ENCODE measurements at places on chromosomes 7 and 10.

DNA sequence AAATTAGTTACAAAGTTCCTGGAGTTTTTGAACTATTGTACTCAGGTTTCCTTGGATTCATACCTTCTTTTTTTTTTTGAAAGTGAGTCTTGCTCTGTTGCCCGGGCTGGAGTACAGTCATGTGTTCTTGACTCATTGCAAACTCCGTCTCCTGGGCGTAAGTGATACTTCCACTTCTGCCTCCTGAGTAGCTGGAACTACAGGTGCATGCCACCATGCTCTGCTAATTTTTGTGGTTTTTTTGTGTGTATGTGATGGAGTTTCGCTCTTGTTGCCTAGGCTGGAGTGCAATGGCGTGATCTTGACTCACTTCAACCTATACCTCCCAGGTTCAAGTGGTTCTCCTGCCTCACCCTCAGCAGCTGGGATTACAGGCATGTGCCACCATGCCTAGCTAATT lies 22.3 kb downstream of the MCM10 start:
- no peak for DNase-seq

DNA sequence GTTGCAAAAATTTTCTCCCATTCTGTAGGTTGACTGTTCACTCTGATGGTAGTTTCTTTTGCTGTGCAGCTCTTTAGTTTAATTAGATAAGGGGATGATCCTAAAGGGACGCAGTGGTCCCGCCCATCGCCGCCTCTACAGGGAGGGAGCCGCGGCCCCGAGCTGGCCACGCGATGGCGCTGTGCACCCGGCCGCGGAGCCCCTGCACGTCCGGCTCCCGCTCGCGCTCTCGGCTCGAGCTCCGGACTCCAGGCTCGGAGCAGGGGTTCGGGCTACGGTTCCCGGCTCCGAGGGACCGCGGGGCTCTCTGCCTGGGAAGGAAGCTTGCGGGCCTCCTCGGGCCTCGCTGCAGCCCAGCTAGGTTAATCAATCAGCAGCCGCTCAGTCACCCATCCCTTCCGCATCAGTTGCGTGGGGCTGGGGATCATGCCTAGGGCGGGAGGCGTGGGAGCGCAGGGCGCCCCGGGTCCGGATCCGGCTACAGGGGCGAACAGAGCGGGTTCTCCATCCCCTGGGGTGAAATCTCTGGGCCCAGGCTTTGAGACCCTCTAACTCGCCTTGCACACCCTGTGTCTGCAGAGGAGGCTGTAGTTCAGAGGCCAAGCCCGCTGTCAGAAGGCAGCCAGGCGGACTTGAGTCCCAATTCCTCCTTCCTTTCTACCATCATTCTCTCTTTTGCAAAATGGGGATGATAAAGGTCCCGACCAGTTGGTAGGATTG lies 97.9 kb downstream of the WDR11 start:
- DNase-seq = no peak

- DNase-seq = no peak
Measured at GRCh38 chr7:1235501-1236131, 2.9 kb downstream of the UNCX start.

GRCh38 chr7:102415685-102416225 lies 17.6 kb upstream of the ORAI2 start:
- no peak for DNase-seq

- DNase-seq = no peak
Measured at GRCh38 chr10:60423920-60424319, 34.2 kb upstream of the ANK3 start.

- DNase-seq = no peak
Measured at GRCh38 chr7:82745820-82746219, 302.2 kb upstream of the CACNA2D1 start.

- DNase-seq = no peak
Measured at GRCh38 chr10:47033081-47033480, 121.9 kb downstream of the PTPN20 start.

DNA sequence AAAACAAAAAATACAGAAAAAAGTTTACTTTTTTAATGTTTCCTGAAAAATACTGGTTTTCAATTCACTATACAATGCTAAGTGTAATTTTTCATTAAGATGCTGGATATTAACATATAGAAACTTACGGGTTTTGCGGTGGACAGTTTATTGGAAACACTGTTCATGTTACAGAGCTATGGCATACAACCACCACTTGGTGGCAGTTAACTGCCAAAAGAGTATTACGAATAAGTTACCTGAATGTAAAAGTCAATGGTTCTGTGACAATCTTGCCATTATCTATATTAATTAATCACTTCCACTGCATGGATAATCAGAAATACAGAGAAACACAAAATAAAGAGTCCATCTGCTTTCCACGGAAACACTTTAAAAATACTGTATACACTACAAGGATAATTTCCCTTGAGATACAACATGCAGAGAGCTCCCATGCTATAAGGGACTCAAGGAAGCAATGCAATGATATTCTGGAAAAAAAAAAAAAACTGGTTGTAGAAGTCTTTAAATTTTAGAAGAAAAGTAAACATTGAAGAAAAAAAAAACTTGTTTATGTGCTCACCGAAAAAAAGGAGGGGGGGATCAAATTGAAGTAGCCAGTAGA lies 97.0 kb downstream of the TPK1 start:
- DNase-seq = peak; percentile 41

- DNase-seq = no peak
Measured at GRCh38 chr7:103718482-103719061, 270.9 kb downstream of the RELN start.

DNA sequence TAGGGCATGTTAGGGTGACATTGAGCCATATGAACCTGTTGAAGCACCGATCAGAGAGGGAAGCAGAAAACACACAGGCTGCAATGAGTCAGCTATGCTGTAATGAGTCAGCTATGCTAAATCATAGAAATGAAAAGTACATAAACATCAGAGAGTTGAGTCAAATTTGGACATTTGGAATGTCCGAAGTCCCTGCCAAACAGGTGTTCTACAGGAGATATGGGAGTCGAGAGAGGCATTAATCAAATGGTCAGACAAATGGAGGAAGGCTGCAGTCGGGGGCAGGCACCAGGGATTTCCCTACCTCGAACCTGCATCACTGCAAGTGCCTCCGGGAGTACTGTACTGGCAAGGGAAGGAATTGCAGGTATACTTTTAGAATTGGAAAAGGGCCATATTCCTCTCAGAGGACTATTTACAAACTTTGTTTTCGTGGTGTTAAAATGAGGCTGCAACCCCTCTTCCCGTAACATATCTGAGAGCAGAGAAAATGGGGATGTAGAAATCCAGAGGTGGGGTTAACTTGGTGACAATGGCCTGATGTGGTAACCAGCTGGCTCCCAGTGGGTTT lies 8.8 kb upstream of the ZC3HAV1 start:
- no peak for DNase-seq

DNA sequence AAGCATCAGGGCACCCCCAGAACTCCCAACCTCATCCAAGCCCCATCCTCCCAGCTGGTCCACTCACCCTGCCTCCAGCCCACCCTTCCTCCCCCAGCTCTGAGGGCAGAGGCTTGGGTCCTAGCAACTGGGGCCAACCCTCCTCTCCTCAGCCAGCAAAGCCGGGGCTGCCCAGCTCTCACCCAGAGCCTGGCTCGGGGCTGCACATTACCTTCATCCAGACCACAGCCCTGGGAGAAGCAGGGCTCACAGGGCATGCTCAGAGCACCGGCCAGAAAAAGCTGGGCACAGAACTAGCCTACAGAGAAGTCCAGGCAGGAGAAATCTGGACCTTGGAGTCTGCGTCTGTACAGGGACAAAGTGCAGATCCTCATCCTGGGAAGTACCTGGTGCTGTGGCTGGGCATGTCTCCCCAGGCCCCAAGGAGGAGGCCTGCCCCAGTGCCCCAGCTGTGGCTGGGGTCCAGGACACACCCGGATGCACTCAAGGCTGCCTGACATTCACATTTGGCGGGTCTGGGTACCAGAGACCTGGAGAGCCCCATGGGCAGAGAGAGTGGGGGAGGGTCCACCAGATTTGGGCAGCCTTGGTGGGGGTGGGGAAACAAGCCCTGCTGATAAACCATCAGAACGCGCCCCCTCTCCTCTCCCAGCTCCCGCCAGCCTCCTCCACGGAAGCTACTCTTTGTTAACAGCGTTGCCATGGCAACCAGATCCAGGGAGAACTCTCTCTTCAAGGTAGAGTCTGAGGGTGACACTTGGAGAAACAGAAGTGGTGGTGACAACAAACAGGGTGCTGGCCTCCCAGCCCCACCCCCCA lies 5.1 kb downstream of the RASGEF1A start:
- peak; percentile 26 for DNase-seq

DNA sequence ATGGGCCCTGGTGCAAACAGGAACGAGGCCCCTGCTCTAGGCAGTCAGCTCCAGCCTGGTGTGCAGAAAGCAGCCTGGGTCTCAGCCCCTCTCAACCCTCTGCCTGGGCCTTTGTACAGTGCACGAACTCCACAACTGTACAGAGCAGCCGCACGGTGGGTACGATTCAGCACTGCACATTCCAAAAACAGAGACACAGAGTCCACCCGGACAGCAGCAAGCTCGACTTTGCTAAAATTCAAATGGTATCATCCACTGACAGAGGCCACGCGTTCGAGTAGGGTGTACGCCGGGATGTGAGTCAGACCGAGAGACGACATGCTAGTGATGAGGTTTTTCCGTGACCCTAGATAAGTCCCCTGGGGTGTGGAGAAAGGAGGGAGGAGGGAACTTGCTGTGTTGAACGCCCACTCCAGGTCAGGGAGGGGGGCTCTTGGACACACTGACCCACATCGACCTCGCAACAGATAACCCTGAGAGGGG lies 65.6 kb upstream of the PDGFA start:
- no peak for DNase-seq

GRCh38 chr7:105304040-105304895 lies 84.5 kb downstream of the SRPK2 start:
- no peak for DNase-seq

DNA sequence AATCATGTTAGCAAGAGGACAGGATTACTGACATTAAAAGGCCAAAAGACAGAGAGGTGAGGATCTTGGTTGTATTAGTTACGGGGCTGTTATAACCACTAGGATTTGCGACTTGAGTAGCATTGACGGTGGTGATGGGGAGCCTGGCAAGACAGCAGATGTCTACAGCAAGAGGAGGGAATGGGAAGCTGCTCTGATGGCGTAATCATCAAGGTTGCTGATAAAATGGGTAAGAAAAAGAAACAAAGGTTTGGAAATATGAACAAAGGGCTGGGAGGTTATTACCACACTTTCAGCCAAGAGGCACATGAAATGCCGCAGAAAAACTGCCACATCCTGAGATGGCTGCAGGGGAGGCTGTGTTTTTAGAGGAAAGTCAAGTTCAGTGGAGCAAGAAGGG lies 33.9 kb downstream of the TMEM229A start:
- no peak for DNase-seq

- DNase-seq = no peak
Measured at GRCh38 chr10:119203006-119203405, 4.4 kb upstream of the GRK5 start.

DNA sequence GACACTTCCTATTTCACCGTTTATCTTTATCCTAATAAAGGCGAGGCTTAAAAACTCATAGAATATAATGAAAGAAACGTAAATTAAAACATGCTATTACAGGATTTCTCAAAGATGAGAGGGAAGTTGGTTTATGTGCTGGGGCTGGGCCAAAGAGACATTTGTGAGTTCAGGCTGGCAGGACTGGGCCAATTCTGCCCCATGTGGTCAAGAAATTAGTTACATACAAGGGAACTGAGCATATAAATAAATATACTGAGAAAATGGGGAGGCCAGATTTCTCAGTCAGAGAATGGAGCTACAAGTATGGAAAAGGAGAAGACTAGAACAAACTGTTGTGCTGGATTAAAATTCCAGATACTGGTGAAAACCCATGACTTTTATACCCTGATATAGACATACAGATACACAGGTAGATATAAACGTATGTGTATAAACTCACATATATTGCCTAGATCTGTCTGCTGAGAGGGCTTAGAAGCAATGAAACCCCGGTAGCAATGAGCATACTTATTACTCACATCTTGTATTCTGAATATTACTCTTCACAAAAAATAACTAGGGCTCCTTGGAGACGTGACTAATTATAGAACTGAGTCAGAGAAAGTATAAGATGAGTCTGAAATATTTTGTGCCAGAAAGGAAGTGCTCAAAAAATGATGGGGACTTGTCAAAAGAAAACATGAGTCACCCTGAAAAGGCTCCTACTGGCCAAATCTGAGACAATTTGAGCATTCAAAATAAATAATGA lies 155.7 kb upstream of the FGFR2 start:
- no peak for DNase-seq

- peak; percentile 77 for DNase-seq
Measured at GRCh38 chr7:74405191-74405898, 48.4 kb upstream of the GTF2IRD1 start.

GRCh38 chr7:117012696-117013095 lies 59.4 kb downstream of the ST7 start:
- DNase-seq = no peak

GRCh38 chr10:100930368-100930767 lies 17.6 kb downstream of the SLF2 start:
- DNase-seq = no peak

- DNase-seq = no peak
Measured at GRCh38 chr7:51019191-51019844, 236.6 kb upstream of the GRB10 start.

DNA sequence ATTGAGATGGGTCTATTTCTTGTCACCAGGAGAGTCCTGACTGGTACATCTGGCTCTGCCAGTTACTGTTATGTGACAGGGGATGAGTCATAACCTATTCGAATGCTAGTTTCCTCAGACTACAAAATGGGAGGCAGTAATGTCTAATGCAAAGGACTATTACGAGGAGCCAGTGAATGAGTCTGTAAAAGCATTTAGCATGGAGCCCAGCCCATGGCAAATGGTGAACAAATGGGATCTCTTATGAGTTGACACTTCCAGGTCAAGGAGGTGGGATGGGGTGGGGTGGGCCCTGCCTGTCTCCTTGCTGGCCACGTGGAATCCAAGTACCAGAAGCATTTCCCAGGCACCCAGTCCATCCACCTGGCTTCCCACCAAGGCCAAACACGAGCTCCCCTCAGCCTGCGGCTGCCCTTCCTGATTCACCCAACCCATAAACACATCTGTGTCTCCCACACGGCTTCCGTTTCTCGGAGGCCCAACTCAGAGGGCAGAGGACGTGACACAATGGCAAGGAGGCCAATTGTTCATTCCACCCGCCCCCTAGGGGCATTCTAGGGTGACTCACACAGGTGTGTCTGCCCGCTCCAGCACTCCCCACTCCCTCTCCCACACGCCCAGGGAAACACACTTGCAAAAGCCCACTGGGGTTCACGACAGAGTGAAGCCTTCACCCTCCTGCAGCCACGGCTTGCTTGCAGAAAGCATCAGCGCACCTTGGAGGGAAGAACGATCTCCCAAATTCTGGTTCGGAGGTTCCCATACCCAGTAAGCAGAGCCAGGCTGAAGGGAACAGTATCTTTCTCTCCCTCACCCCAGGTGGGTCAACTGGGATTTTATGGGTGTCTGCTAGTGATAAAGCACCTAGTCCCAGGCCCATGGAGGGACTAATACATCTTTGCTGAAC lies 109.8 kb downstream of the SH3PXD2A start:
- DNase-seq = no peak

- no peak for DNase-seq
Measured at GRCh38 chr7:157793973-157794745, 457.4 kb downstream of the DNAJB6 start.

DNA sequence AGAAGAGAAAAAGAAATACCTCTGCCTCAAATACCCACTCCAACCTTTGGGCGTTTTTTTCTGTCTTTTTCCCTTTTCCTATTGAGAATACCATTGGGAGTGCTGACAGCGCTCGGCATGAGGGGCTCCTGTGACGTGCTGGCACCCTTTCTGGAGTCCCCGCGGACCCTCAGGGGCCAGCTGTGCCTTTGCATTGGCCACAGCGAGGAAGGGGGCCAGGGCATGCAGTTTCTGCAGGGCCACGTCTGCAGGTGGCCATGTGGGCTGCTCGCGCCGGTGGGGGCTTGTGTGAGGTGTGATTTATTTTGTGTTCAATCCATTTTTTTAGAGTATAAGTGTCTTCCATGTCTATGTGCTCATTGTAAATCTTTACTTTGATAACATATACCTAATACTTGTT lies 57.4 kb downstream of the INPP5A start:
- DNase-seq = no peak
